T-helper 22 cell (primary cell): ENCODE measurements at places on chromosomes 5 and 9.

DNA sequence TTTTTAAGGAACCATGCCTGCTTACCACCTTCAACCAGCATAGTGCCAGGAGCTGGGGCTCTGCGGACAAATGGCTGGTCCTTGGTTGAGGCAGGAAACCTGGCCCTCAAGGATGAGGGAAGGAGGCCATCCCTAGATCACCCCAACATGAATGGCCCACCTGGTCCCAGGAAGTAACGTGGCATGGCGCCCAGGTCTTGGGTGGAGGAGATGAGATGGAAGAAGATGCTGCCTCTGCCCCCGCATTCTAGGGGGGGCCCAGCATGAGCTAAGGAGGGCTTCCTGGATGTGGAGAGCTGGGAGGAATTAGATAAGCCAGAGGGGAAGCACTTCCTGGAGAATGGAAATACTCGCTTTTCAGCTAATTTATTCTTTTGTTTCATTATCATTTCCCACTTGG, 95.0 kb downstream of the DAB2IP start:
- DNase-seq: no peak

- DNase-seq: no peak
Observed at GRCh38 chr9:135901826-135902225, 5.5 kb downstream of the CAMSAP1 start.

GRCh38 chr5:173812811-173813550, 75.2 kb upstream of the CPEB4 start:
- no peak for DNase-seq

DNA sequence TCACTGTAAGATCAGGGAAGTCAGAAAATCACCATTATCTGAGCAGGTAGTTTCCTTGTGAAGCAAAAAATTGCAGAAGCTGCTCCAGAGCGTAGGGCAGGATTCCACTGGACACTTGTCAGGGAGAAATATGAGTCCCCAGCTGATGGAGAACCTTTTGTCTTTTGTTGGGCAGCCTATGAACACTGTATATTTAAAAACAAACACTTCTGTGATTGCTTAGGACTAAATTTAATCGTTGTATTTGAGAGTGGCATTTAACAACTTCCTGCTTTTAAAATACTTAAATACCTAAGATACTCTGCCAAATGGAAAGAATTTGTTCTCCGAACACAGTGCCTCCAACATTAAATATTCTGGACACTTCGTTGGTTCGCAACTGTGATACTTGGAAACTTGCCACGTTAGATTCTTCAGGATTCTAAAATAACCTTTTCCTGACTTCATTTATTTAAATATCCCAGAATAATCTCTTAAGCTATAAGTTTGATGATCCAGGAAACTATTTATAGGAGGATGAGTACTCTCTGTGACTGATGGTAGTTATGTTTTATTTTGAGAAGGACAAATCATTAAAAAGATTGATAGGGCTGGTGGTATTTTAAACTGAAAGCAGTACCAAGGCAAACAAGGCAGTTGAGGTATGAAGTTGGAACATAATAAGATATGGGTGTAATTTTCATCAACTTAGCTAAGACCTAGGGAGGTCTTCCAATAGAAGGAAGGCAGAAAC, 2.7 kb upstream of the HSPA4 start:
- DNase-seq: no peak

DNA sequence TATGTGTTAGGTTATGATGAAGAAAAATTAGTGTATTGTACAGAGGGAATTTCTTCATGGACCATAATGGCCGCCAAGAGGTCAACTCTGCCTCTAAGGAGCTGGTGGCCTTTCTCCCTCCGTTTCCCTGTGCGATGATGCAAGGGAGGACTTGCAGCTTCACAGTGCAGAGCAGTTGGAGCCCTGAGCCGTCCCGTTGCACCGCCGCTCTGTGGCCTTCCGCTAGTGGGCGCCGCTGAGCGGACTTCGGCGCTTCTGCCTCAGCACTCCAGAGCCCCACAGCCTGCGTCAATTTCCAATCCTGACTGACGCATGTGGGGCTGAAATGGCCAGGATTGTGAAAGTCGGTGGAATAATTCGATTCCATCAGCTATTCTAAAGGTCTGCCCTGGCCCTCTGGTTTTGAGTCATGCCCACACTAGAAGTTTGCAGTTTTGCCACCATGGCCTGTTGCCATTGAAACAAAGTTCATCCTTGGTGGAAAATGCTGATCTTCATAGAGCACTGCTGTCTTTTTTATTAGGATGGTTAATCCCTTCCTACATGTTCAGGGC, 22.7 kb upstream of the LECT2 start:
- peak; percentile 4 for DNase-seq

DNA sequence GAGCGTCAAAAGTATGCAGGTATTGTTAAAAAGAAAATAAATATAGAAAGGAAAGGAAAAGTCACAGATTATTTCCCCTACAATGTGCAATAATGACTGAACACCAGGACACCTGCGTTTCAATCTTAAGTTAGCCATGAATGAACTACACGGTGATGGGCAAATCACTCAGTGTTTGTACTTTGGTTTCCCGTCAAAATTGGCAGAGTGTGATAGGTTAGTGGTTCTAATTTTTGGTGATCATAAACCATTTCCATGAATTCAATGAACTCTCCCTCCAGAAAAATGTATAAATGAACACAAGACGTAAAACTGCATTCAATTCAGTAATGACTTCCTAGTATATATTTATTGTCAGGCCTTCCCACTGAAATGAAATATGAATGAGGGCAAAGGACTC, 59.0 kb upstream of the ITGA1 start:
- DNase-seq: no peak

GRCh38 chr5:99156688-99157087, 227.9 kb upstream of the CHD1 start:
- no peak for DNase-seq

- DNase-seq: no peak
Observed at GRCh38 chr5:166188501-166189325, 2102.7 kb upstream of the WWC1 start.
